Activated CD4-positive, alpha-beta T cell treated with anti-CD3 and anti-CD28 coated beads, Interleukin-2, amount 10 ng/mL, durations not matched to agents 24 days and 14 days (primary cell): ENCODE measurements at places on chromosomes 6 and 20. TPM values are rescaled to one million over a fixed set of nuclear protein-coding genes. Genes with fewer than 3 reads are reported as not detected.

The COL11A2 gene
- total RNA-seq = 0.47 and 0.56 TPM in 2 replicates

DNA sequence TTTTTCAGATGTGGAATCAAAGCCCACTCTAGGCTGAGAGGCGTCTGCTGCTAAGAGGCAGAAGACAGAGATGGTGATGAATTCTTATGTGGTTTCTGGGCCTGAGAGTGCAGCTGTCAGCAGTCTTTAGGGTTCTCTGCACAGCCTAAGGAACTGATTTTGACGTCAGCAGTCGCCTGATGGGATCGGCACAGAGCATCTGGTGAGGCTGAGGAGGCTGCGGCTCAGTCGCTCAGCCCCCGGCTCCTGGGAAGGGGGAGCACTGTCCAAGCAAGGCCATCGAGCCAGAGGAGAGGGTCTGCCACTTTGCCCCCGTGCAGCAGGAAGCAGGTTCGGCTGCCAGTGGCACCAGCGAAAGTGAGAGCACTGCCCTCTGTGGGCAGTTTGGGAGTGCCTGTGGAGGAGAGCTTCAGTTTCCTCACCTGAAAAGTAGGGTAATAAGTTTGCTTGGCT lies 92.5 kb downstream of the TCP11 start:
- peak; percentile 79 for DNase-seq

DNA sequence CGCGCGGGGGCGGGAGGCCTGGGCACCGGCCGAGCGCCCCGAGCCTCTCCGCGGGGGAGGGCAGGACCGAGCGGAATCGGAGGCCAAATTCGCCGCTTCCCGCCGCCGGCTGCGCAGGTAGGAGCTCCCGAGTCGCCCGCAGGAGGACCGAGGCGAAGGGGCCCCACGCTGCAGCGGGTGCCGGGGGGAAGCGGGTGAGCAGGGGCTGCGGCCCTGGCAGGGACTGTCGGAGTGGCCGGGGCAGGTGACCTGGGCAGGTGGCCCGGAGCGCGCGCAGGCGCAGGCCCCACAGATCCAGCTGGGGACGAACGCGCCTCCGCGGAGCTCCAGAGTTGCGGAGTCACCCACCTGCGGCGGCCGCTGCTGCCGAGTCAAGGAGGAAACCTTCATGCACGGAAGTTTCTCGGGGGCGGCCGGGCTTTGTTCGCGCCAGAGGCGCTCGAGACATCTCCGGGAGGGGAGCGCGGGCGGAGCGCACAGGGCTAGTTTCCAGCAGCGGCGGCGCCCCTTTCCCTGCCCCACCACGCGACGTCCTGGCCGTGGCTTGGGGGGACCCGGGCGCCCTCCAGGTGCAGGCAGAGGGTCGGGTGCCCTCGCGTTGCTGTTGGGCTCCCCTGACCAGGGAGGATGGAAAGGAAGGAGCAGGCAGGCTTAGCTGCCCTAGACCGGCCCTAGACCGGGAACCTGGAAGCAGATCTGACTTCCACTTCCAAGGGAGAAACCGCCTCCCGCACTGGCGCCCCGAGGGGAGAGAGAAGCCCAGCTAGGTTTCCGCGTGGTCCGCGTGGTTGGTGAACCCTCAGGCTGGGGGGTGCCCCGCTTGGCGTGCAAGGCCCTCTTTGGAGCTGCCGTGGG lies 590 bp downstream of the SLCO4A1 start:
- DNase-seq = peak; percentile 91

- DNase-seq = no peak
Observed at GRCh38 chr6:43625393-43625992, 3.6 kb downstream of the GTPBP2 start.

The TMEM200A gene
- total RNA-seq = 1.3 and 1.6 TPM in 2 replicates
